ENCODE measurements at places on chromosomes 3 and 15.

- DNase-seq: no peak
Measured at GRCh38 chr15:74037171-74038117, 42.9 kb downstream of the PML start.

DNA sequence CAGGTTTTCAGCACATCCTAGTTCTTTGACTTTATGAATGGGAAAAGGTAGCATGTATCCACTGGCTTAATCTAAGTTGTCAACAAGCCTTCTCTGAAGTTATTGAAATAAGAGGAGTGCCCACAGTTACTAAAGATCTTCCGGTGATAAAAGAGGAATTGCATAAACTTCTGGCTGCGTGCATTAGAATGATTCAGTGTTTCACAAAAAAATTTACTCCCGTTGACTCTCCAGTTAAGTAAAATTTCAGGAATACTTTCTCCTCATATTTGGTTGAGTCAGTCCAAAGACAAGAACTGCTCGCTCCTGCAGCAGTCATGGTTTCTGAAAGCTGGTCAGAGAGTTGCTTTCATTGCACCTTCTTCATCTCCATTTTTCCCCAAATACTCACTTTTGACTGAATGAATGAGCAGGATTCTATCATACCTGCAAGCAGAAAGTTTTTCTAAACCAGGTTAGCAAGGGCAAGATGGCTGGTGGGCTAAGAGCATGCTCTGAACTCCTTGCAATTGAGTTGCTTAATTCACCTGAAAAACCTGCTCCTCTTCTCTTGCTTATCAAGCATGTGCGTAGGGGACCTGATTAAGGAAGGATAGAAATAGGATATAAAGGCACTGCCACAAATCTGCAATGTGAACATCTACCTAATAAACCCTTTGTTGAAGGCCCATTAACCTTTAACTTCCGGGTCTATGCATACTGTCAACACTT is 64.2 kb upstream of the TIMP4 start:
- no peak for DNase-seq

DNA sequence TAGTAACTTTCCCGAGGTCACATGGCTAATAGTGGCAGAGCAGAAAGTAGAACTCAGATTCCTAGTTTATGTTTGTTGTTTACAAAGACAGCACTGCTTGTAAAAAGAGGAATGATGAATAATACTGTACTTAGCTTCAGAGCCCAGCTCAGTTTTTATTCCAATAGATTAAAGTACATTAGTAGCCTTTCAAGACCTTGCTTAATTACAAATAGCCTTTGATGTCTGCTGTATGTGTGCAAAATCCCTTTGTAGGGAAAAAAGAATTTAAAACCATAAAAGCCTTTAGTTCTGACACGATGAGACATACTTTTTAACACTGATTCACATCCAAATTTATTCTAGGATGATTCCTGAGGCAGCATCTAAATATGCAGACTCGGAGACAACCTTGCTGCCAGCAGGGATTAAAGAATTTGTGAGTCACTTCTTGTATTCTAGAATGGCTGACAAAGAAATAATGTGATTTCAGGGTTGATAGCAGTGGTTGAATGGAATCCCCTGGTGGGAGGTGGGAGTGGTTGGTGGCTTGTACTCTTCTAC is 324.2 kb upstream of the TGFBR2 start:
- no peak for DNase-seq

GRCh38 chr3:139318431-139318816 is 25.4 kb upstream of the MRPS22 start:
- no peak for DNase-seq

DNA sequence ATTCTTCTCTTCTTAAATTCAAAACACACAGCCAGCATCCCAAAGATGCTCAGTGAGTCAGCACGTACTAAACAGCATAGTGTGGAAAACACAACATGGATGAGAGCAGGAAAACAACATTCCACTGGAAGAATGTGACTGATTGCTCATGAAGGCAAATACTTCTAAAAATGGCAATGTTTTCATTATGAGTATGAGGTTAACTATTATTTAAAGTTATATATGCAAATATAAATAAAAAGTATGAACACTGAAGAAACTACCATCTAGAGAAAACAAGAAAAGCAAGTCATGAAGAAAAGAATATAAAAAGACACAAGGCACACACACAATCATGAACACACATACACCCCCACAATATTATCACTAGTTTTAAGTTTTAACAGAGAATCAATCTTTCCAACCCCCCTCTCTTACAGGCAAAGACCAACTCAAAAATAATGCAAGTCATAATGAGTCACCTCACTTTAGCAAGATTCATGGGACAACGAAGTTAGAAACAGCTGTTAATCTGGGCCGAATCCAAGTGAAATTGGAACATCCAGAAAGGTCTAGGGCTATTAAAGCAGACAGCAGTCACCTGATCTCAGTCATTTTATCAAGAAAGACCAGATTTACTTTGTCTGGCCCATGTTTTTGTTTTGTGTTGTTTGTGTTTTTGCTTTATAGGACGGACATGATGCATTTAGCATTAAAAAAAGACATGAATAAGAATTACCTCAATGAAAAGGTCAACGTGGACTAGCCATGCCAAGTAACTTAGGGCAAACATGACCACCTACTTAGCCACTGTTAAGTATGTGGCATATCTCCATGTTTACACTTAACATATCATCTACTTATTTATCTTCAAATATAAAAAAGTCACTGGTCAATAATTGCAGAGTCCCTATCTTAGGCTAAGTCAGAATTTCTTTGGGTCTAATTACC is 18.1 kb downstream of the GBE1 start:
- no peak for DNase-seq

- DNase-seq: no peak
Measured at GRCh38 chr15:33377204-33377603, 66.4 kb downstream of the RYR3 start.

- DNase-seq: no peak
Measured at GRCh38 chr15:57134071-57134605, 215.7 kb downstream of the TCF12 start.

DNA sequence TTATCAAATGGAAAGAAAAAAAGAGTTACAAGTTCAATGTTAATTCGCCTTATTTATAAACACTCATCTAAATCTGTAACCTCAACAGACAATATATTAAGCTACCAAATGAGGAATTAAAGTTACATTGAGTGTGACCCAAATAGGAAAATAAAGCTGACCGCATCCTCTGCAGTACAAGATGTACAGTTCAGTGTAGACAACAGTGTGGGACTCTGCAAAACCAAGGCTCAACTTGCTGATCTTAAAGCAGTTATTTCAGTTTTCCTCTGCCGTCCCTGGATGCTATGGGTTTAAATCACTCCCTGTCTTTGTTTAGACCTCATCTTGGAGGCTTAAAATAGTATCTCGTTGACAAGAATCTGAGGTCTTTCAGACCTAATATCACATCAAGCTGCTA is 458.8 kb downstream of the MECOM start:
- DNase-seq: no peak

DNA sequence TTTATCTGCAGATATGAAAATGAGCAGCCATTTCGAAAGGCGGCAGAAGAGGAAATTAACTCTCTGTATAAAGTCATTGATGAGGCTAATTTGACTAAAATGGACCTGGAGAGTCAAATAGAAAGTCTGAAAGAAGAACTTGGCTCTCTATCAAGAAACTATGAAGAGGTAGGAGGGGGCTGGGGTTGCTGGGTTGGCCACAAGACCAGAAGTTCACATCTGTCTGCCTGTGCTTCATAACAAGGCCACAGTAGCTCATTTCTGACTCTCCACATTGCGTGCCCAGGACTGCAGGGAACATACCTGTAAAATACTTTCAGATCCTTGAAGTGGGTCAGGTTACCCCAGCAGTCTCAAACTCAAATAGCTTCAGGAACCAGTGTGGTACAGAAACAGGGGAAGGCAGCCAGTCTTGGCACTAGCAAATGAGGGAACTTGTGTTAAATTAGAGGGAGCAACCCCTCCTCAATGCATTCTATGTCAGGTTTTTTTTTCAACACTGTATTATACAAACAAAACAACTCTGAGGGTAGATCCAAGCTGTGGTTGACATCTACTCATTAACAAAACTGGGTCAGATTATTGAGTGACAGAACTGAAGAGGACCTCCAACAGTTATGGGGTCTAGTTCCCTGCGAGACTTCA is 48.7 kb downstream of the BFSP2 start:
- DNase-seq: peak; percentile 6

- DNase-seq: no peak
Measured at GRCh38 chr3:140023616-140024530, 88.9 kb downstream of the CLSTN2 start.

GRCh38 chr3:89635137-89635536 is 527.7 kb downstream of the EPHA3 start:
- no peak for DNase-seq

DNA sequence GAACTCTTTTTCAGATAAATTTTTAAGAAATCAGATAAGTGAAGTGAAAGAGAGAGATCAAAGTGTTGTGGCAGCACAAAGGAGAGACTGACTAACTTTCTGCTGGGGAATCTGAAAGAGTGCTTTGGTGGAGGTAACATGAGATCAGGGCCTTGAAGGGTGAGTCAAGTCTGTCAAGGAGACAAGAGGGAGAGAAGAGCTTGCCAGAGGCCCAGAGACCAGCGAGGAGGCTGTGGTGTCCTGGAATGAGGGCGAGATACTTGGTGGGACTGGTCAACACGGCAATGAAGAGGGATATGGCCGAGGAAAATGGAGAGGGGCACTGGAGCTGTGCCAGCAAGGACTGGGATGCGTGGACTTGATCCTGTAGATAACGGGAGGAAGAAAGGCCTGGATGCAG is 4.6 kb downstream of the TADA3 start:
- no peak for DNase-seq

- no peak for DNase-seq
Measured at GRCh38 chr3:14405360-14406238, 3.2 kb downstream of the SLC6A6 start.

GRCh38 chr3:150521463-150521862 is 24.8 kb downstream of the SERP1 start:
- no peak for DNase-seq

- DNase-seq: no peak
Measured at GRCh38 chr15:70497661-70498060, 265.7 kb downstream of the UACA start.

DNA sequence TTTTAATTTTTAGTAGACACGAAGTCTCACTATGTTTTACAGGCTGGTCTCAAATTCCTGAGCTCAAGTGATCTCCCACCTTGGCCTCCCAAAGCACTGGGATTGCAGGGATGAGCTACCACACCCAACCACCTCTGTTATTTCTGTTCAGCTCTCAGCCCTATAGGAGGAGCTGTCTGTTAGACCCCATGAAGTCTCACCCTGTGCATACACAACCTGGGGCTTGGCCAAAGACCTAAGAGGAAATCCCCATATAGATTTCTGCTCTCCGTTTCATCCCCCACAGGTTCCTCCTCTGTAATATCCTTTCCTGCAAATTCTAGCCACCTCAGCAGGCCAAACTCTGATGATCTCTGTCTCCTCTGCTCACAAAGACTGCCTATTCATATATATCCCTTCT is 56.6 kb upstream of the CTDSPL2 start:
- DNase-seq: no peak

GRCh38 chr3:72344236-72344635 is 504.0 kb downstream of the SHQ1 start:
- no peak for DNase-seq

DNA sequence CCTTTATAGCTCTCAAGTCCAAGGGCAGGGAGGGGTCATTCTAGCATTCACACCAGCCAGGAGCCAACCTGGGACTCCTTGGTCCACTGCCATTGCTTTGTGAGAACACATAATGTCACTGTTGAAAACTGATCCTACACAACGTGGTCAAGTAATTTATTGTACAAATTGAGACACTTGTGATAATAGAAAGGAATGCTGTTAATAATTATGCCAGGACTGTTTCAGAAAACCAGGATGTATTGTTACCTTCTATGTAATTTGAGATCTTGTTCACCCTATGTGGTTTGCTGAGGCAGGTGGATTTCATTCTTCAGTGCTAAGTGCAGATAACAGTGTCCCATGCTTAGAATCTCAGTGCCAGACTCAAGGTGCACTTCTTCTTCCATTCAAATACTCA is 33.3 kb downstream of the TMCO5A start:
- no peak for DNase-seq

- no peak for DNase-seq
Measured at GRCh38 chr3:99485286-99485685, 153.1 kb upstream of the COL8A1 start.

DNA sequence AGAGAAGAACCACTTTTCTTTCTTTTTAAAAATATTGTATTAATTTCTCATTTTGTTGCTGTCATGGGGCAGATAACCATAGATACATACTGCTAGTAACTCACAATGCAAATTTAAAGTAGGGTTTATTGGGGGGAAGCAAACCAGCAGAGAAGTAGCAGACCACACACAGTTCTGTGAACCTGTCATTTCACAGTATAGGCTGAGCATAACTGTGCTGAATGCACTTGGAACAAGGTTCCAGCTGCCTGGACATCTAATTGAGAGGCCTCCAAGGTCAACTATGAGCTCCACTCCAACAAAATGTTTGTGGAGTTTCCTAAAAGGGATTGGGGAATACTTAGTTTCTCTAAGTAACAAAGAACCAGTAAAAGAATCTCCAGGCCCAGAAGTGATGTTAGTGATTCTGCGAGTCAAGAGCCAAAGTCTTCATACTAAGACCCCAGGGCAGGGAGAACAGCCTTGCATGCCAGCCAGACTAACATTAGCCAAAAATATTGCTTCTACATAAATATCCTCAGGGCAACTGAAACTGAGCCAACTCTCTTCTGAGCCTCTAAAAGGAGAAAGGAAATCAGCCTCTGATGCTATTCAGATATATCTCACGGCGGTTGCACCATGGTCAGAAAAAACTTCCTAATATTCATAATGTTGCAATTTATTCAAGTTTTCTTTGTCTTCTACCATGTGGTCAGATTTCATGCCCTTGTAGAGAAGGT is 856.4 kb upstream of the ALCAM start:
- no peak for DNase-seq

DNA sequence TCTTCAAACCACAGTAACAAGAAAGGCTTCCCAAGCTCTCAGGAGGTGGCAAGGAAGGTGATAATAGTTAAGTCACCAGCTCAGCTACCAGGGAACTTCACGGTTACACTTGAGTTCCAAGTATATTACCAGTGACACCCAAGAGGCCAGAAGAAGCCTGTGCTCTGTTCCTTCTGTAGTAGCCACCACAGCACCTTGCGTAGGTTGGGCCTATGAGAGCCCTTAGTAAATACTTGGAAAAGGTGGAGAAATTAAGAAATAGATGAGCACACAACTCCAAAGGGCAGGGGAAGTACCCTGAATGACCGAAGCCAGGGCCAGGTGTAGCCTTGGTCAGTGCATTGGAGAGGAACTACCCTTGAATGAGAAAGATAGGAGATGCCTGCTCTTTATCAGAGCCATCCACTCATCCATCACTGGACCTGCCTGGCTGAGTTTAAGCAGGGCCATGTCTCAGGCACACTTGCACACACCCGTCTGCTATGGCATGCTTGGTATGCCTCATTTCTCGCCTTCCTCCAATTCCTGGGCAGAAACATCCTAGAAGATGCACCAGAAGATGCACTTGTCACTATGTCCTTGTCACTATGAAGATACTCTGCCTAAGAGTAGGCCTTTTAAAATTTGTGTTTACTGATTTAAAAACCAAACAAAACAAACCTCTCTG is 32.6 kb upstream of the NDUFB4 start:
- no peak for DNase-seq
